ENCODE measurements at places on chromosomes 4 and X.

DNA sequence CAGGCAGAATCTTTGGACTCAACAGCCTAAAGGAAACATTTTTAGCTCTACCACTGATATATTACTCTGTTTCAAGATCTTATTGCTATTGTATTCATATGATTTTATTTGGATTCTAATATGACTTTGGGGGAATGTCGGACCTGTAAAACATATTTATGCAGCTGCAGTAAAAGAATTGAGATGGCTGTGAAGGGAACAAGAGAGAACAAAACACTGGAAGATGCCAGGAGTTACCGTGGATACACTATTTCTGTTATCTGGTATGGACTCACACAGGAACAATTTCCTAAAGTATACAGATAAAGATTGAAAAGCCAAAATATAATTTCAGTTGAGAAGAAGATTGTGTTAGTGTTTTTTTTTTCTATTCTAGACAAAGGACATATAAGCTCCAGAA lies 113.0 kb upstream of the DCLK2 start:
- DNase-seq, result no peak

DNA sequence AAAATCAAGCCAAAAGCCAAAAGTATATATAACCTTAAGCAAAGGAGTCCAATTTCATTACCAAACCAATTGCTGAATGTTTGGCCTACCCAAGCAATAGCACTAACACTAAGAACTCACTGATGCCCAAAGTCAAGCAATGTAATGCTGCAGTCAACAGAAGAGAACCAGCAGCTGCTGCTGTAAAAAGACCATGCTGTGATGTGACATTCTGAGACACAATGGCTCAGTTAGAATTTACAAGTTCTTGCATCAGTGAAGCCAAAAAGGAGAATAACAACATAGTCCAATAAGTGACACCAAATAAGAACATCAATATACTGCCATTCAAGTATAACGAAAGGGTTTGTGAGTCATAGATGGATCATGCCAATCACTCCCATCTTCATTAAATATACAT lies 514.0 kb upstream of the DIAPH2 start:
- DNase-seq, result no peak

DNA sequence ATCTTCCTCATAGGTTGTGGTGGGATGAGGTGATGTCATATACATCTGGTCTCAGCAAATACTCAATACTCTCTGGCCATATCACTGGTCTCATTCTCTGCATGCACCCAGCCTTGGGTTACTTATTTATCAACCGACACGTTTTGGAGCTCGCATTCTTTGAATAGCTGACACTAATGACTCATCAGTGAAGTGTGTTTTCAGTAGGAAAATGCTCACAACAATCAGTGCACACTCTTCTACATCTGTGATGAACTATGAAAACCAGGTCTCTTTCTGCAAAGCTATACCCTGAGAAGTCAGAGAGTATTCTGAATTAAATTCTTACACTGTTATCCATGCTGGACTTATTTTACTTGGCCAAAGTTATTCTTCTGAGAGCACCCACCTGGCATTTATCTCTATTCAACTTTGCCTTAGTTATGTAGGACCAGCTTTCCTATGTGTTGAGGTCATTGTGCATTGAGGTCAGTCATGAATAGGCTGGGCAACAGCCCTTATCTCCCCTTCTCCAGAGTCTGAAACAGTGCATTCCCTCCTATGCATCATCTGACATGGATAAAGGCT lies 58.7 kb upstream of the DHX15 start:
- DNase-seq, result no peak

- no peak for DNase-seq
Measured at GRCh38 chr4:34633241-34633640, 1611.1 kb downstream of the ARAP2 start.

GRCh38 chr4:26031704-26032103 lies 117.7 kb downstream of the SMIM20 start:
- no peak for DNase-seq

DNA sequence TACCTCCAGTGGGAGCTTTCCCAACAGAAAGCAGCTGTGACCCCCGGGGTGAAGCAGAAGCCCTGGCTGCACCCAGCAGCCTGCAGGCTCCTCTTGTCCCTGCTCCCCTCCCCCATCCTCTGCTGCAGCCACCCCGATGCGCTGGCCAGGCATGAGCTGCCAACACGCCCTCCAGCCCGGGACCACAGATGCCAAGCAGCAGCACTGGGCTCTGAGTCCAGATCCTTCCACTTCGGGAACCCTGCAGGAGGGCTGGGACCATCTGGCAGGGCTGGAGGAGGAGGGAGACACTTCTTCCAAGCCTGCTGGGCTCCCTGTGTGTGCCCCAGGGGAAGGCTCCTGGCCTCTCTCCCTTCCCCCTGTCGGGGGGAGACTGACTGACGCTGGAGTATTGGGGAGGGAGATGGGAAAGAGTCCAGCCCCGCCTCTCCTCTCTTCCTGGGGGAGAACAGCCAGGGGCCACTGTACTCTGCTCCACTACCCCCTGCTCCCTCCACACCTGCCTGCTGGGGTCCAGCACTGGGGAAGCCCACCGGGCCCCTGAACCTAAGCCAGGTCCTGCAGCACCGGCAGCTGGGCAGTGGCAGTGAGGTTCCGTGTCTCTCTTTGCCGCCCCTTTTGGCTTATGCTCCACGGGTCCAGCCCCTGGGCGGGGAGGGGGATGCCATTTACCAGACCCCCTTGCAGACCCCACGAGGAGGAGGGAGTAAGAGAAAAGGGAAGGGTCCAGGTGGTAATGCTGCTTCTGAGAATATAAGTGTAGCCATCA lies 55.7 kb downstream of the PPP2R2C start:
- DNase-seq, result no peak

DNA sequence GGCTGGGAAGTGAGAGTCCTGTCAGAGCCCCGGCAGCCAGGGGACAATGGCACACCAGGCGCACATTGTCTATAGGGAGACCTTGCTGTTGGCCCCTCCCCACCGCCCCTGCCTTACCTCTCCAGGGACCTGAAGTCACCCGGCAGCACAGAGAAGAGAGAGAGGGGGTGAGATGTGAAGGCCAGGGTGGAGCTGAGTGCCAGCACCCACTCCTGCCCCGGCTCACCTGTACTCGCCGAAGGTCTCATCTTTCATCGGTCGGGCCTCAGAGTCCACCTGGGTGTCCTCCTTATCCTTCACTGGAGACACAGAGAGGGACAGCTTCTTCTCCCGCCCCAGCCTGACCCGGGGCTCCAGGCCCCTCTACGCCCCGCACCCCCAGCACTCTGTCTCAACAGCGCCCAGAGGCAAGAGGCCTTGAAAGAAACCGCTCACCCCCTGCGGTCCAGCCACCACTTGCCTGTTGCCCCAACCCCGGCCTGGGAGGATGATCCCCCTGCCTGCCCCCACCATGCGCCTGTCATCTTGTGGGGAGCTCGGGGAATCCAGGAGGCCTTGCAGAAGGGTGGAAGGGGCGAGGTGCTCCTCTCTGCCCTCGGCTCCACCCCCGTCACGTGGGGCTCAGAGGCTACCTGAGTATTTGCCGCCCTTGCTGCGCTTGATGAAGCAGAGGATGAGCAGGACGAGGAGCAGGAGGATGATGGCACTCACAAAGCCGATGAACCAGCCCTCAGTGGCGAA lies 22.6 kb downstream of the L1CAM start:
- DNase-seq, result no peak

DNA sequence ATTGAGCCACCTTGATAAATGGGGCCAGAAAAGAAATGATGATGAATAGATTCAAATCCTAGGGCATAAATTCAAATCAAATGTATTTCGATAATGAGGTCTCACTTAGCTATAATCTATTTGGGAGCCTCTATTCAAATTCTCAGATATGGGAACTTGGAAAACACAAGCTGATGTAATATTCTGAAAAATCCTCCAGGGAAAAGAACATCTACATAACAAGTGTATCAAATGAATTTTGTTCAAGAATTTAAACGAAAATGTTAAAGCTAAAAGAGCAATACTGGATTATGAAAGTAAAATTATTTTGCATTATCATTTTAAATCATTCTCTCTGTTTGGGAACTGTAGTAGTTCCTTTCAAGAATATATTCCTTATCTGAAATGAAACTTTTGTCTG lies 38.9 kb upstream of the RAP1GDS1 start:
- no peak for DNase-seq

GRCh38 chr4:108053251-108053711 lies 63.6 kb downstream of the HADH start:
- no peak for DNase-seq

DNA sequence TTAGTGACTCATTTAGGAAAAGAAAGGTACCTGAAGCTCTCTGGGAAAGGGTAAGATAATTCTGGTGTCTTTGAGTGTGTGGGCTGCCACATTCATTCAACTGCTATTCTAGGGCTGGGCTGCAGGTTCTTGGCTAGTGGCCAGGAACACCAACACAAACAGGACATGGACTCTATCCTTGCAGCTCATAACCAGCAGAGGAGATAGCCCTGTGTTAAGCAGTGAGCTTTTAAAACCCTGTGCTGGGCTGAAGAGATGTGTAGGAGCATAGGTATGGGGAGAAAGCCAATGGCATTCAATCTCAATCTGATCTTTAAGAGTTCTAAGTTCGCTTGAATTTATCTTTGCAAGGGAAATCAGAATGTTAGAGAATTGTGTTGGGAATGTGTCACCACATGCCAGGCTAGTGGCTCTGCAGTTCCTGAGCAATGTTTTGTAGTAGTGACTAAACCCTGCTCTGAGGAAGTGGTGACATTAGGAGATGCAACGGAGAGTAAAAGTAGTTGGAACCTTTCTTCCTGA lies 39.2 kb downstream of the SGMS2 start:
- no peak for DNase-seq

DNA sequence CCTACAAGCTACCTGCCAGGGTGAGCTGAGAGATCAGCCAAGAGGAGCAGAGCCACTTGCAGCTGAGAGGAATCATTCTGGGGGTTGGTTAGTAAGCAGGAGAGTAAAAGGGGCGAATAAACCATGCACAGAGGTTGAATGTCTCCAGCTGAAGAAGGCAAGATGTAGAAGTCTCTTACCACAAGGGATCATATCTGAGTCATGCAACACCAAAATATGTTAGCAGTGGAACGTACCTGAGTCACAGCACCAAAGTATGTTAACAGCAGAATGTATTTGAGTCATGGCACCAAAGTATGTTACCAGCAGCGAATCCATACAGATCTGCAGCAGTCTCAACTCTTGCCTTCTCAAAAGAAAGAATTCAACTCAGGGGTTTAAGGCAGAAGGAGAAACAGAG lies 29.9 kb downstream of the C4orf51 start:
- no peak for DNase-seq

DNA sequence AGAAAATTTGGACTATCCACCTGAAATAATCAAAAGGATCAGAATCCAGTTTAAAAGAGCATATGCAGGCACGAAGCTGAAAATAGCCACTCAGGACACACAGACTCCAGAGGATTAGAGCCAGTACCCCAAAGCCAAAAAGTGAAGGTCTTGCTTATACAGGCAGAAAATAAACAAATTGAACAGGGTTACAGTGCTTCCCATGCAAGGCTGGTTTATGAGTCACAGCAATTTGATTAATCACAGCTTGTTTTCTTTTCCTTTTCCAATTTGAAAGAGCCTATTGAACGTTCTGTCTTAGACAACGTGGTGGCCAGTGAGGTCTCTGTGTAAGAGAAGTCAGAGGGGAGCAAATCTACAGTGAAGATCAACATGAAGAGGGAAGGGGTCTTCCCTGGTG lies 10.2 kb downstream of the HGFAC start:
- no peak for DNase-seq

- DNase-seq, result no peak
Measured at GRCh38 chr4:73984736-73985527, 3.1 kb downstream of the PPBP start.

GRCh38 chrX:75107863-75108509 lies 48.1 kb downstream of the ABCB7 start:
- no peak for DNase-seq

- no peak for DNase-seq
Measured at GRCh38 chr4:56552273-56552672, 46.7 kb downstream of the ARL9 start.

GRCh38 chr4:10237131-10237530 lies 120.5 kb upstream of the WDR1 start:
- DNase-seq, result no peak

DNA sequence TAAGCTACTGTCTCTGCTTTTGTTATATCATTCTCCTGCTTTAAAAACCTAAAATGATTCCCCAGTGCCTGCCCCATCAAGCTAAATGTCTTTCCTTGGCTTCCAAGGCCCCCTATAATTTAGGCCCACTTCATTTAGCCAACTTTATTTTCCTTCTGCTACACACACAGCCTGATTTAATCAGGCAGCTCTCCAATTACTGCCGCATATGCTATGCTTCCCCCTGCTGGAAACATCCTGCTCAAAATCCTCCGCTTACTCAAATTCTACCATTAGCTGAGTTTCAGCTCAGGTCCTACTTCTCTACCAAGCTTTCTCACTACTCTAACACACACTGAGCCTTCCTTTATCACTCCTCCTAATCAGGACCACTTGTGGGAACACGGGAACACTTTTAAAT lies 17.0 kb downstream of the LAMP2 start:
- DNase-seq, result no peak

GRCh38 chr4:123120473-123120872 lies 198.1 kb upstream of the NUDT6 start:
- DNase-seq, result no peak
